ENCODE measurements at places on chromosomes 7 and 10. TPM values are rescaled to one million over a fixed set of nuclear protein-coding genes. Genes with fewer than 3 reads are reported as not detected.

Gene SPDYE2
- not detected for total RNA-seq

Gene MLXIPL
- 27.8 TPM for total RNA-seq

DNA sequence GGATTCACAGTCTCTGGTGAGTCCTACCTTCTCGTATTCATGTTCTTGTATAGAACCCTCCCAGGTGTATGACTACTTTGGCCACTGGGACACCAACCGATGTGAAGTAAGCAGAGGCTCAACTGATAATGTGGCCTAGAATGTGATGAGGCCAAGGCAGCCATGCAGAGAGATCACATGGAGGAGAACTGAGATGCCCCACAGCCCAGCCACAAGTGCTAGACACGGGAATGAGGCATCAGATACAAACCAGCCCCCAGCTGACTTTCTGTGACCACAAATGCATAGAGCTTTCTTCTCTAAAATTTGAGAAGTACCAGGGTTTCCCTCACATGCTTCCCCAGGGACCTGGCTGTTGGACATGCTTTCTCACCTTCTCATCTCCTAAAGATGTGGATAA is 375.7 kb downstream of the CCSER2 start:
- no peak for DNase-seq
- no peaks in the 10 kb centered on the region for H3K4me1 ChIP-seq
- H3K36me3 ChIP-seq: no peaks in the 10 kb centered on the region
- H3K4me3 ChIP-seq: no peak overlapping the region
- no peak overlapping the region for H3K27ac ChIP-seq
- peaks cover 3% of the 10 kb centered on the region for H3K27me3 ChIP-seq

DNA sequence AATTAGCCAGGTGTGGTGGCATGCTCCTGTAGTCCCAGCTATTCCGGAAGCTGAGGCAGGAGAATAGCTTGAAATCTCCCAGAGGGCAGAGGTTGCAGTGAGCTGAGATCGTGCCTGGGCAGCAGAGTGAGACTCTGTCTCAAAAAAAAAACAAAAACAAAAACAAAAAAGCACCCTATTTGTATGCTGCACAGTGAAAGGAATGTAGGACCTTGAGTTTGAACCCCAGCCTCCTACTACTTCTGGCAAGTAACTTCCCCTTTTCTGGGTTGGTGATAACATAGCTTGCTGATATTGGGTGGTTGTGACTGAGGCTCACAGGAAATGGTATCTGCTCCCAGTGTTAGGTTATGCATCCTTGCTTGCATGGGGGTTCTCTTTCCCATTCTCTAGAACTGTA is 205.3 kb downstream of the BUB3 start:
- peaks cover 23% of the 10 kb centered on the region for H3K4me1 ChIP-seq
- H3K36me3 ChIP-seq: no peaks in the 10 kb centered on the region
- no peak overlapping the region for H3K27ac ChIP-seq
- H3K4me3 ChIP-seq: no peak overlapping the region

DNA sequence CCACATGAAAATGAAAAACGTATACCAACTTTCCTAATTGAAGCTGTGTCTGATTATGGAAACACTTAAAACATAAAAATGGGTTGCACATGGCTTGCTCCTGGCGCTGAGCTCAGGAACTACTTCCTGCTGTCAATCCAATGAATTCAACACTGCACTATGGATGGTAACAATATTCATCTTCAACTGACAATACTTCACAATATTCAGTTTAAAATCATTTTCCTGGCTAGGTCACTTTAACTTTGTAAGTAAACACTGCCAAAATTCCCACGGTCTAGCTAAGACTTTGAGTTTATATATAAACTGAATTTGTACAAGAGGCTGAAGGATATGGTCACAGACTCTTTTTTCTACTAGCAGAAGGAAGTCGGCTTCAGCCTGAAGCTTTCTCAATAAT is 556.9 kb downstream of the TNS3 start:
- no peaks in the 10 kb centered on the region for H3K36me3 ChIP-seq
- DNase-seq: no peak
- H3K27me3 ChIP-seq: no peaks in the 10 kb centered on the region
- H3K4me3 ChIP-seq: no peak overlapping the region

DNA sequence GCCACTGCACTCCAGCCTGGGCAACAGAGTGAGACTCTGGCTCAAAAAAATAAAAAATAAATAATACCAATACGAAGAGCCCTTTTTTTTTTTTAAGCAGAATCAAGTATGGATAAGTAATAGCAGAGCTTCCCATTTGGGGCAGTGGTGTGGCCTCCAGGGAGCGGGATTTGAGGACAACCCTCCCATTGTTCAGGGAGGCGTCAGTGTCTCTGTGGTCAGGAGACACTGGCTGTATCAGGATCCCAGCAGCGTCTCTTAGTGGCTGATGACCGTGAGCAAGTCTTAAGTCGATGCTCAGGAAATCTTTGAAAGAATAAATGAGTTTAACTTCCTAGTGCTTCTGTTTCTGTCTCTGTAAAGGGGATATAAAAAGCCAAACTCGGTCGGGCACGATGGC is 25.2 kb upstream of the SH2B2 start:
- H3K27ac ChIP-seq: no peak overlapping the region
- peaks cover 14% of the 10 kb centered on the region for H3K4me1 ChIP-seq
- H3K4me3 ChIP-seq: no peak overlapping the region
- no peaks in the 10 kb centered on the region for H3K27me3 ChIP-seq
- no peak for DNase-seq

DNA sequence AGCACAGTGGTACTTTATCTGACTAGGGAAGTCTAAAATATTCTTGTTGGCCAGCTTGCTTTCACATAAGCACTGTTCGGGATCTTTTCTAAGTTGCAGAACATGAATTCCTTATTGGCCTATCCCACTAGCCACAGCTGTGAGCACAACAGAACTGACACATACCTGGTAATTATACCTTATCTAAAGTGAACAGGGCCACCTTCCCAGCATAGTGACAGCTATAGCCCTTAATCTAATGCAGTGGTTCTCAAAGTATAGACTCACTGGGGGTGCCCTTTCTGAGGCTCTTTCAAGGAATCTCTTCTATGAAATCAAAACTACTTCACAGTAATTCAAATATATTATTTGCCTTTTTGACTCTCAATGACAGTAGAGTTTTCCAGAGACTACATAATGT is 184.7 kb upstream of the KAT6B start:
- no peak for DNase-seq
- H3K36me3 ChIP-seq: peaks cover 12% of the 10 kb centered on the region
- H3K4me1 ChIP-seq: peaks cover 4% of the 10 kb centered on the region
- no peaks in the 10 kb centered on the region for H3K27me3 ChIP-seq
- no peak overlapping the region for H3K27ac ChIP-seq
- no peak overlapping the region for H3K4me3 ChIP-seq

DNA sequence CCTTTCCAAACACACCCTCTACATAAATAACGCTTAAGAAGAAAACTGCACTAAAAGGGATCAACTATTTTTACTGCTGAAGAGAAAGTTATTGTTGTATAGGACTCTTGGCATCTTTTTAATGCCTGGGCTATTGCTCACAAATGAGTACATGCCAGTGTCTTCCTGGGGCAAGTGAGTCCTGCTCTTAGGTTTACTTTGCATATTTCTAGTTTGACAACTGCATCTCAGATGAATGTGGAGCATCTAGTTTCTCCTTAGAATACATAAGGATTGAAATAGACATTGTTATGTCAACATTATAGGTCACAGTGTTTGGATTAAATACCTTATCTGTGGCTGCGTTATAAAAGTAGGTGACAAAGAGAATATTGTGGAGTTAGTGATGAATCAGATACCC is 44.5 kb downstream of the PSMC2 start:
- no peak overlapping the region for H3K4me3 ChIP-seq
- no peak for DNase-seq
- H3K27ac ChIP-seq: no peak overlapping the region
- no peaks in the 10 kb centered on the region for H3K4me1 ChIP-seq

All from type B pancreatic cell (in vitro differentiated cells).